ENCODE measurements at places on chromosomes 6 and 20.

- DNase-seq, result peak; percentile 94
Measured at GRCh38 chr20:51404297-51405060, 138.0 kb downstream of the NFATC2 start.

DNA sequence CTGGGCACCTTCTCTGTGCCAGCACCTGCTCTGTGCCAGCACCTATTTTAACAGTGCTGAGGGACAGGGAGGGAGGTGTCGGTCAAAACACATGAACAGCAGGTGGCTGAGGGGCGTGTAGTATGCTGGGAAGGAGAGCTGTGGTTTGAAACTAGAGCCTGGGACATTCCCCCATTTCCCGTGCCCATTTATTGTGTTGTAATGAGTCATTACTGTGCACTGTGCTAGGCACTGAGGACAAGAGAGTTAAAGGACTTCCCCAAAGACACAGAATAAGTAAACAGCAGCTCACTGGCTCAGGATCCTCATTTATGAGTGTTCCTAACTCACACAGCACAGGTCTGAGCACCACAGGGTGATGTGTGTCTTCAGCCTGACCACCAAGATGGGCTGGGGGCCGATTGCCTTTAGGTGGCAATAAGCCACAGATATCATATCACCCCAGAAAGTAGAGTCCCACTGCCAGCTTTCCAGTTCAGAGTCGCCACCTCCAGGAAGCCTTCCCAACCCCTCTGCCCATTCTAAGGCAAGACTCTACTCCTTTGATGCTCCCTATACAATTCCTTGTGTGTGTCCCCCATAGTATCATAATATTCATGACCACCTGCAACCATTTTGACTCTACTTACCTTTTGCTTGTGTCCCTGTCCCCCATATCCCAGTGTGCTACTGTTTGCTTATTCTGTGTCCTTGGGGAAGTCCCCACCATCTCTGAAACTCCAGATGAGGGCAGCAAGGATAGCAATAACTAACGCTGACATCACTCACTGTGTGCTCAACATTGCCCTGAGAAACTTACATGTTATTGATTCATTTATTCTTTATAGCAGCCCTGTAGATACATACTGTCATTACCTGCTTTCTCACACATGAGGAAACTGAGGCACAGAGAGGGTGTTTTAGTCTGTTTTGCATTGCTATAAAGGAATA is 87.3 kb downstream of the TOX2 start:
- DNase-seq, result no peak

- no peak for DNase-seq
Measured at GRCh38 chr20:38224531-38224930, 36.0 kb downstream of the KIAA1755 start.

- DNase-seq, result no peak
Measured at GRCh38 chr20:54103762-54104600, 33.6 kb upstream of the BCAS1 start.

DNA sequence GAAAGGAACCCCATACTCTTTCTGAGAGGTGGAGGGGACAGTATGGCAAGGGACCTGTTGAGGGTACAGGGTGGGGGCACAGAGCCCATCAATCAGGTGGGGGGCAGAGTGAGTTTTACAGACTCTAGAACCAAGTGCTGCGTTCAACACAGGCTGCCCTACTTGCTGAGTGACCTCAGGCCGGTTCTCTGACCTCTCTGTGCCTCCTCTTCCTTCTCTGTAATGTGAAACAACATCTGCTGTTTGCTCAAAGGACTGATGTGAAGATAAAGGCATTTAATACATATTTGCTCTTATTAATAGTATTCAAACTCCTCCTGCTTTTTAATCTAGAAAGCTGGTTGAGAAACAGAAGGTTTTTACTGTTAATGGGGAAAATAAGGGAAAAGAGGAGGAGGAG is 25.9 kb upstream of the APMAP start:
- no peak for DNase-seq

- DNase-seq, result no peak
Measured at GRCh38 chr20:15026759-15027158, 689.3 kb upstream of the FLRT3 start.

DNA sequence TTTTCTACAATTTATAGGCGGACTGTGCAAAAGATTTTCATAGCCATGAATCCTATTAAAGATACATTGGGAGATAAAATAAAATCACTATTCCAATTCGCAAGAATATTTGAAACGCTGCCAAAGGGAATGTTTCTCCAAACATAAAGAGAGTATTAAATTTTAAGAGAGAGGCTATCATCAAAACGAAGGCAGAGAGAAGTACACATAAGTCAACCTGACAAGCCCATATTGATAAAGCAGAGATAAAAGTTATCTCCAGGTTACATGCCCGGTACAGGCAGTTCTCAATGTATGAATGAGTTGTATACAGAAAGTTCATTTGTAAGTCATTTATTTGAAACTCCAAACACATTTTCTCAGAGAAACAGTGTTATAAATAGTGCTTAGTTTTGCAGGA is 193.1 kb downstream of the ATXN1 start:
- no peak for DNase-seq

DNA sequence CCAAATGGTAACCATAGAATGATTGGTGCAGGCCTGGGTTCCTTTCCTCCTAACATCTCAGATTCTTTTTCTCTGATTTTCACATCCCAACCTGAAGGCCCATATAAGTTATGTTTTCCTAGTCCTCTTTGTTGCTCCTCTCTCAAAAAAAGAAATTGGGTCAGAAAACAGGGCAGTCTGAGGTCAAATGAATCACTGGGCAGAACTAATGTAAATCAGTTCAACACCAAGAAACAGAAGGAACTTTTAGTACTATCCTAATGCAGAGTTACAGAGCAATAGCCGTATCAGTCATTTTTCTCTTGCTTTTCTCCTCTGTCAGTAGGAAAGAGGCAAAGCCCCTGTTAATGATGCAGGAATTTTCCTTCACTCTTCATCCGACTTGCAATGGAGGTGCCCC is 11.0 kb upstream of the TPD52L1 start:
- DNase-seq, result no peak

DNA sequence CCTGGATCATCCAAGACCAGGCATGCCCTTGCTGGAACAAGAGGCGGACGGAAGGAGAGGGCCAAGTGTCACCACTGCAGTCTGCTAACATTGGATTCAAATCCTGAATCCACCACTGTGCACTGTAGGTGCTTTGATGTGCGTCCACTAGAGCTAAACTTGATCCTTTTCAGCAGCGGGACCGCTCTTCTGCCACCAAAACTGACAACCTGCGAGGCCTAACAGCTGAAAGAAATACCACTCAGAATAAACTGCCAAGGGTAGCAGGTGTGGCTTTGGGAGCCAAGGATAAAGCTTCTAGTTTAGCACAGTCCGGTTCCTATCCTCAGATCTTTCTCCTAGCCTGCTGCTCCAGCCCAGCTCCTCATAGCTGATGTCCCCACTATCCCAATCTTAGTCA is 108.0 kb downstream of the ATXN1 start:
- no peak for DNase-seq

DNA sequence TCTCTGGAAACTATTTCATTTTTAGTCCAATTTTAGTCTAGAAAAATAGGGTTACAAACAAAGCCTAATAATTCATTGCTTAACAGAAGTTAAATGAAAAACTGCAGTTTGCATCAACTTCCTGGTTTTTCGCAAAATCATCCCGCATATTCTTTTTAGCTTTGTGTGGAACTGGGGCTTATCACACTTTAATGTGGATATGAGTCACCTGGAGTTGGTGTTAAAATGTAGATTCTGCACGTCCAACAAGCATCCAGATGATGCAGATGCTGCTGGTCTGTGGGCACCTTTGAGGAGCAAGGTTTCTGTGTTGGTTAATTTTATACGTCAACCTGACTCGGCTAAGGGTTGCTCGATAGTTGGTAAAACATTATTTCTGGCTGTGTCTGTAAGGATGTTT is 126.1 kb downstream of the PLCB4 start:
- no peak for DNase-seq

DNA sequence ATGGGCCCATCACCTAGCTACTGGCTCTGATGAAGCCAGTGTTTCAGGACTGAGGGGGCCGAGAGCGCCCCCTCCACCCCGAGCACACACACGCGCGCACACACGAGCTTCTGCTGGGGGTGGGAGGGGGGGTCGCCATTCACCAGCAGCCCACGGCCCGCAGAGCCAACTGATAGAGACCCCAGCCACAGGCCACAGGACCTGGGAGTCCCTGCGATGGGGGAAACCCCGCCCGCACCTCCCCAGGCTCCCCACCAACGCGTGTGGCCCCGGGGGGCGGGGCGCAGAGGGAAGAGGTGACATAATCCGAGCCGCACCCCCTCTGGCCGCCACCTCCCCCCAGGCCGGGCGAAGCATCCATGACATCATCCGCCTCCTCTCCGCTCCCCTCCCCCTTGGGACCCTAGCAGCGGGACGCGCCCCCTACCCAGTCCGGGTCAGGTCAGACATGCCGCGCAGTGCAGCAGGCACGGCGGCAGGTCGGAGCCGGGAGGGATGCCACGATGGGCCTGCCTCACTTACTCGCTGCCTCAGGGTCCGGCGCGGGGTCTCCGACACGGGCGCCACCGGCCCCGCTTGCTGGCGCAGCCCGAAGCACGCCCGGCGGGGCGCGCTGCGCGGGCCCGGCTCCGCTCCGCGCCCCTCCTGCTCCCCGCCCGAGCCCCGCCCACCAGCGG is at the start of gene LZTS3:
TSS of gene LZTS3 (minus strand) at position 617 of the 677 bp plus-strand sequence. CDS start 6,386 bp downstream, outside the sequence.
- peak; percentile 74 for DNase-seq

GRCh38 chr20:16351415-16351814 is 221.8 kb downstream of the KIF16B start:
- DNase-seq, result no peak

DNA sequence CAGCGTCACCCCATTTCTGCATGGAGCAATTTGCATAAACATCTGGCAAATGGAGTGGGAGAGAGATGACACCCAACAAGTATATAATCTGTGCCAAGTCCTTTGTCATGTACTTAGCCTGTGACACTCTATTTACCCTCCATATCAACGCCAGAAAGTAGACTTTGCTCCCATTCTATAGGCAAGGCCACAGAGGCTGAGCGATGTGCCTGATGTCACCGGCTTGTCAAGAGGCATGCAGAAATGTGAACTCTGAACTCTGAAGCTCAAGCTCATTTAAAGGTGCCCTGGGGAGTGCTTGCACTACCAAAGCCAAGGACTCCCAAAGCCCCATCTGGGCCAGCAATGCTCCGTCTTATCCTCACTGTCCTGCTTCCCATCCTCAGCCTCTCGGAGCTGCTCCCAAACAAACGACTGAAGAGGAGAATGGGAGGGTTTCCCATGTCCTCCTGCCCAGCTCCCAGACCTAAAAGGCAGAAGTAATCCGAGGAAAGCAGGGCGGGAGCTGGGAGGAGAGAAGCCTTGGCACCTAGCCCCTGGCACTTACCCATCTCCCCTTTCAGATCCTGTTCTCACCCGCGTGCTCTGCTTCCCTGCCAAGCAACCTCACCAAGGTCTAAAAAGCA is 9.2 kb downstream of the CPNE5 start:
- DNase-seq, result no peak

DNA sequence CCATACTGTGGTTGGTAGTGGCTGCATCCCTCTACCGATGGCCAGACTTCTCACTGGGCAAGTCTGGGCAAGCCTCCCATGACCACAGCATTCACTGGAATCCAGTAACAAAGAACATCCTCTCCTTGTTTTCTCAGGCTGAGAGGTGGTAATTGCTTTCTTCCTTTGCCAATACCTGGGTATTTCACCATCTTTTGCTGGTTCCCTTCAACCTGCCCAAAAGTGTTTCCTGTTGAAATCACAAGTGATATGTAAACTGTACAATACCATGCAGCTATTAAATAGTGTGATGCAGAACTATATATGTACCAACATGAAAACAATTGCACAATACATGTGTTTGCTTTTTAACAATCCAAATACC is at the start of gene PTCHD4:
TSS of gene PTCHD4 (minus strand) at position 55 of the 364 bp plus-strand sequence. CDS start 42,240 bp downstream, outside the sequence.
- peak; percentile 73 for DNase-seq

DNA sequence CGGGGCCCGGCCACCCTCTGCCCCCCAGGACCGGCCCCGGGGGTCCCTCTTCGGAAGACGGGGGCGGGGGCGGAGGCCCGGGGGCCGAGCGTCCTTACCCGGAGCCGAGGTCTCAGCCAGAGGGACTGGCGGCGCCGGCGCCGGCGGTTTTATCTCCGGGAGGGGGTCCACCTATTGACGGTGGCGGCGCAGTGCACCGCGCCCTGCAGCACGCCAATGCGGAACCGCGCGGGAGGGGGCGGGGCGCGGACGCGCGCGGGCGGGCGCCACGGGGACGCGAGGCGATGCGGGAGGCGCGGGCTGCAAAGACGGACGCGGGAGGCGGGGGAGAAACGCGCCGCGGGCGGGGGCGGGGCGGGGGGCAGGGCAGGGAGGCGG is at the start of gene EEF1A2:
TSS of gene EEF1A2 (minus strand) at position 124 of the 378 bp plus-strand sequence. CDS start 1,320 bp downstream, outside the sequence.
- DNase-seq, result no peak

DNA sequence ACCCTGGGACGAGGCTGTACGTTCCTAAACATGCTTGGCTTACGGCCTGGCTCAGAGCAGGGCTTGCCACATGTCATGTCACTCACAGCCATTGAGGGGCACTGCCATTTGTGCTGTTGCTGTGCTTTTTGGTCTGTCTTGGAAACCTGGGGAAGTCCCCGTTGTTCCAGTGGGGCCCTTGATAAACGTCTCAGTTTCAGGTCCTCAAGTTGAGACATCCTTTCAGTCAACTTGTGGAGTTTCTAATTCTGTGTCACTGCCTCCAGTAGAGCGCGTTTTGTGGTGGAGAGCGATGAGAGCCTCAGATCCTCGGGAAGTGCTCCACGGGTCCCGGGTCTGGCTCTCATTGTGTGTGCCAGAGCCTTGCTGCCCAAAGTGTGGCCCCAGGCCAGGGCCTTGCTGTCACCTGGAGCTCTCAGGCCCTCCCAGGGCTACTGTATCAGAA is 43.0 kb upstream of the CCR6 start:
- no peak for DNase-seq

DNA sequence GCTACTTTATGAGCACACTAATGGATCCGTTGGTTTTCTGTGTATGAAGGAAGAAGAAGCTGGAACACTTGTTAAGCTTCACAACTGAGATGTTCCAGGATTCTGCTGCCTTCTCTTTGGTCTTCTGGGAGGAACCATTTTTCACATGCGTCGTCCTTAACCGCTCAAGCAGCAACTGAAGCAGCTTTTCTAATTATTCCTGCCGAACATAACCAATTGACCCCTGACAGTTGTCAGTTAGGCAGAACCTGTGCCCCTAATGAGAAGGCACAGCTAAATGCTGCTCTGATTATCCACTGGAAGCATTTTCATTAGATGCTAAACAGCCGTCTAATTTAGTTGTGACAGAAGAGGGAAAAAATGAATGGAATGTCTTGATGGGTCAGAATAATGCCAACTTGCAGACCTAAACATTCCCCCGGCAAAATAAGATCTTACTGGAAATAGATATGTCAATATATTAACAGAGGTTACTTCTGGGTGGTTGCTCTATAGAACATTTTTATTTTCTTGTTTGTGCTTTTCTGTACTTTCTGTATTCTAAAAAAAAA is 85.0 kb upstream of the SMLR1 start:
- DNase-seq, result no peak

- no peak for DNase-seq
Measured at GRCh38 chr6:69303382-69303781, 493.4 kb downstream of the LMBRD1 start.

DNA sequence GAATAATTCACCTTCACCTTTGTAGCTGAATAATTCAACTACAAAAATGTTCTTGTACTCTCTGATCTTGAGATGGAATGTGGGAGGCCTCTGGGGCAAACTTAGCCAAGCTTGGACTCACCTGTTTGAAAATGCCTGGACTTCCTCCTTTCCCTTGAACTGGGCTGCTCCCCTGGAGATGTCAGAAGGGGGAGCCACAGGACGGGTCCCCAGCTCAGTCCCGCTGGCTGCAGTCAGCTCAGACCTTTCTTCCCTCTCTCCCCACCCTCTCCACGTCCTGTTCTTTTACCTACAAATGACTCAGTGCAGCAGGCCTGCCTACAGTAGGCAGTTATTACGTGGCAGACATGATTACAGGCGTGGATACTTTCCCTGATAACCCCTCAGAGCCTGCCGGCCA is 131.5 kb upstream of the RALGAPA2 start:
- DNase-seq, result no peak
